IMR-90 (cell line): ENCODE measurements at places on chromosomes 13 and 19.

DNA sequence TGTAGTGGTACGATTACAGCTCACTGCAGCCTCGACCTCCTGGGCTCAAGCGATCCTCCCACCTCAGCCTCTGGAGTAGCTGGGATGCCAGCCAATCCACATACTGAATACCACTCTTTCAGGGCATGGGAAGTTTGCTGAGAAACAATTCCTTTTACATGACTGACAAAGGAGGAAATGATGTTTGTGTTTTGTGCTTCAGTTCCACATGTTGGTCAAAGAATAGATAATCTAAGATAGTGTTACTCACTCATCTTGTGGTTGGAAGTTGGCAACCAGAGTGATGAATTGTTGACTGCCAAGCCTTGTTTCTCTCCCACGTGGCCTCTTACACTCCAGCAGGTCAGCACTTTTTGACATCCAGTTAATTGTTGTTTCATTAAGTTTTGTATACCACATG lies 7.6 kb downstream of the MBD3L2B start:
- DNase-seq = no peak

GRCh38 chr19:17026706-17027534 lies at the start of gene CPAMD8:
Gene CPAMD8 (minus strand): TSS chr19:17026810. CDS start chr19:17026642, 168 bp downstream.
- DNase-seq = no peak

GRCh38 chr19:56678205-56678604 lies 6.6 kb upstream of the ZNF835 start:
- DNase-seq = no peak

GRCh38 chr19:10976131-10976892 lies 15.5 kb downstream of the SMARCA4 start:
- no peak for DNase-seq

DNA sequence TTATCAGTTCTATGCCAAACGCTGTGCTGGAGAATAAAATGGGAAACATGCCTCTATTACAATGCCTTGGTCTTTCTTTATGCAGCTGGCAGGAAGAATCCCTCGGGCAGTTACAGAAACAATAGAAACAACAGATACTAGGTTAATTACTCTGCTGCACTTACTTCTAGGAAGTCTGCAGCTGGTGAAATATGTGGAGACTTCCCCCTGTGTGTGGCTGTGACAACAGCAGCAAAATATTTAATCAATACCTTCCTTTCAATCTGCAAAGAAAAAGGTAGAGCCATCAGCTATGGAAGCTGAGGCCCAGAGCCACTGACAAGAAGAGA lies 9.9 kb downstream of the STOML3 start:
- DNase-seq = no peak

DNA sequence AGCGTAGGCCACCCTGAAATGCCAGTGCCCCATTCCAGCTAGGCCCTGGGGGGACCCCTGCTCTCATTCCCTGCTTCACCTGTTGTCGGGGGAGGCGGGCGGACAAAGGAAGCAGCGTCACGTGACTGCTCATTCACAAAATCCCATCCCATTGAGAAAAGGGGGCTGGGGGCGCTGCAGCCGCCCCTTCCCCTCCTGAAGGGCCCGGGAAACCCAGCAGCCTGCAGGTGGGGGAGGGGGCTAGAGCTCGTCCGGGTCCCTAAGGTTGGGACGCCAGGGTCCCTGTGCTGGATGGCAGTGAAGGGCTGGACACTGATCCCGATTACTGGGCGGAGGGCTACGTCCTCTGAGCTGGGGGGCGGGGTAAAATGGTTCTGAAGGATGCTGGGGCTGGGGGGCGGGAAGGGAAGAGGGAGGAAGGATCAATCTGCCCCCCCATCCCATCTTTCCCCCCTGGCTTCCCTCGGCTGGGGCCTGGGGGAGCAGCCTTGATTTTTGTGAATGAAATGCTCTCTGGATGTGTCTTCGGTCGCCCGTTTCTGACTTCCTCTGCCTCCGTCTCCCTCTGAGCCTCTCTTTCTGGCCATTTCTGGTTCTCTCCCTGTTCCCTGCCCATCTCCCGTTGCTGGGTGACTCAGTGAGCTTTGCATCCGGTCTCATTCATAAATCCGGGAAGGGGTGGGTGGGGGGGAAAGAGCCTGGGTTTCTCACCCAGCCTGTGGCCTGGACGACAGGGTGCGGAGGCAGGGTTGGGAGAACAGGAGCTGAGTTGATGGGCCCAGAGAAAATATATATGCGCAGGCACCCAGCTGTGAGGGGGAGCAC lies 816 bp downstream of the SPRED3 start:
- peak; percentile 82 for DNase-seq

- DNase-seq = no peak
These were observed 17.2 kb upstream of the SCEL start for GRCh38 chr13:77518266-77518665.

- DNase-seq = no peak
These were observed 4.3 kb upstream of the VSTM2B start for GRCh38 chr19:29521291-29522075.

DNA sequence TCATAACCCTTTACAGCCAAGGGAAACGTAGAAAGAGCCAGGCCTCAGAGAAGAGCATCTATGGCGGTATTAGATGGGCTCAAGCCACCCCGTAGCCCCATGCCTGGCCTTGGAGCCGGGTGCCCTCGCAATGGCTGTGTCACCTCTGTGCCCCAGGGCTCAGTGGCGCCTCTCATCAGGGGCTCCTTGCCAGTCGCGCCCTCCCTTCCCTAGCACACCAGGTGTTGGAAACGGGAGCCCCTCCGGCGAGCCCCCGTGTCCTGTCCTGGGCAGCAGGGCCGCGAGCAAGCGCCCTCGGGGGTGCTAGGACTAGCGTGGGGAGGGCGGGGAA lies 453 bp downstream of the ZNF256 start:
- no peak for DNase-seq

GRCh38 chr13:99693351-99693750 lies 192.1 kb downstream of the TM9SF2 start:
- DNase-seq = no peak

- DNase-seq = no peak
These were observed 33.5 kb upstream of the SPRY2 start for GRCh38 chr13:80374444-80374843.

GRCh38 chr19:6744381-6745301 lies 5.2 kb downstream of the TRIP10 start:
- DNase-seq = peak; percentile 87

GRCh38 chr19:3621689-3622088 lies 4.9 kb downstream of the CACTIN start:
- DNase-seq = no peak

- DNase-seq = no peak
These were observed 310.3 kb downstream of the EFNB2 start for GRCh38 chr13:106225126-106225525.

- peak; percentile 67 for DNase-seq
These were observed 2.7 kb upstream of the RPS16 start for GRCh38 chr19:39438270-39438934.

GRCh38 chr19:29878973-29879654 lies 62.9 kb upstream of the URI1 start:
- peak; percentile 10 for DNase-seq

DNA sequence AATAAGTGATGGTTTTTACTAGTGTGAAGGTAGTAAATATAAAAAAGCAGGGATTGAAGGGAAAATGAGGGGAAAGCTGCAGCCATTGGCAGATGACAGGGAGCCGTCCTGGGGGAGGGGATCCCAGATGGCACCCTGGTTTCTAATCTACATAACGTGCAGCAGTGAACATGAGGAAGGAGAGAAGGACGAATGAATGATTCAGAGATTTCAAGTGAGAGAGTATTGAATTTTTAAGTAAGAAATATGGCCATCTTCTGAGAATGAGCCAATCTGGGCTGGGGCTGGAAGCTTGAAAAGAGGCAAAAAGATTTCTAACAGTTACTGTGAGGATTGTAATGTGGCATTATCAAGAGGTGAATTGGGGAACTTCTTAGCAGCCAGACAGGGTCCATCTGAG lies 414.2 kb downstream of the MYO16 start:
- DNase-seq = no peak

DNA sequence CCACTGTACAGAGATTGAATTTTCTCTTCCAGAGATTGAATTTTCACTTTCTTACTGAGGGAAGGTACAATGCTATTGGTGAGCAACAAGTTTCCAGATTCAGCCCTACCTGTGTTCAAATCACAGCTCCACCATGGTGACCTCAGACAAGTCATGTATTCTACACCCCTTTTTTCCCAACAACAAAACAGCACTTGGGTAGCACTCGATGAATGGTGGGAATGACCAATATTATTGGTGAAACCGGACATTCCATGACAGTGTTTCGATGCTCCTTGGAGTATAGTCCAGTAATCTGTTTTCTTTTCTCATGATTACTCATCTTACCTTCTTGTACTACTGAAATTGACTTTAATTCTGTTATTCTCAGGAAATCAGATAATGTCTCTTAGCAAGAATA lies 266.2 kb upstream of the SOX21 start:
- DNase-seq = no peak

GRCh38 chr19:10601999-10602329 lies 14.9 kb upstream of the AP1M2 start:
- DNase-seq = no peak

DNA sequence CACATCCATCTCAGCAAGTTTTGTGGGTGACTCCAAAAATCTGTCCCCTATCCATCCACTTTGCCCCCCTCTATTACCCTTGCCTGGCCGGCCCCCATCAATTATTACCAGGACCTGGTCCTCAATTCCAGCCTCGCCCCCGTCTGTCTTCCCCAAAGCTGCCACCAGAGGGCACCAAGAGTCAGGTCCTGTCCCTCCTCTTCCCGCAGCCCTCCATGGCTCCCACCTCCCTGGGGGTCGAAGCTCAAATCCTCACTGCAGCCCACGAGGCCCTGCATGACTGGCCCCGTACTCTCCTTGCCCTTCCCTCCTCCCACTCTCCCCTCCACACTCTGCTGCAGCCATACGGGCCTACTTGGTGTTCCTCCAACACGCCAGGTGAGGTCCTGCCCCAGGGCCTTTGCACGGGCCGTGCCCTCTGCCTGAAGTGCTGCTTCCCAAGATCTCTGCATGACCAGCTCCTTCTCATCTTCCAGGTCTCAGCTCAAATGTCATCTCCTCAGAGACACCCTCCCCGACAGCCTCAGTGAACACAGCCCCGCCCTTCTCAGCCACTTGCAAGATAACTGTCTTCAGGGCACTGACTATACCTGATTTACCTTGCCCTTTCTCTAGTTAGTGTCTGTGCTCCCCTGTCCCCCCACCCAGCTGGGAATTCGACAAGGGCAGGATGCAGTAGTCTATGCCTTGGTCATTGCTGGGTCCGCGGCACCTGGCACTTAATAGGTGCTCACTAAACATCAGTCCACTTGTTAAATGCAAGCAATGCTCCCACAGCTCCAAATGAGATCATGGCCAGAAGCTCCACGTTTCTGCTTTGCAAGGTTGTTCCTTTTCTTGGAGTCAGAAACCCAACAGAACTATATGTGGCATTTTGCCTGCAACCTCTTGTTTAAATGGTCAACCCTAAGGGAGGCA lies 16.8 kb upstream of the SEMA6B start:
- peak; percentile 27 for DNase-seq

DNA sequence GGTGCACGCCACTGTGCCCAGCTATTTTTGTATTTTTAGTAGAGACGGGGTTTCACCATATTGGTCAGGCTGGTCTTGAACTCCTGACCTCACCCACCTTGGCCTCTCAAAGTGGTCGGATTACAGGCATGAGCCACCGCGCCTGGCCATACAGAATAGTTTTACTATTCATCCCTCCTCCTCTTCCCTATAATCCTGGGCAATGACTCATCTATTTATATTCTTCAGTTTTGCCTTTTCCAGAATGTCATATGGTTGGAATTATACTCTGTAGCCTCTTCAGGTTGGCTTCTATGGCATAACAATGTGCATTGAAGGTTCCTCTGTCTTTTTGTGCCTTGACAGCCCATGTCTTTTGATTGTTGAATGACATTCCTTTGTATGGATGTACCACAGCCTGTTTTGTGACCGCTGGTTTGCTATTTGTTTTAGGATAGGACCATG lies 22.2 kb upstream of the LRP3 start:
- peak; percentile 74 for DNase-seq

DNA sequence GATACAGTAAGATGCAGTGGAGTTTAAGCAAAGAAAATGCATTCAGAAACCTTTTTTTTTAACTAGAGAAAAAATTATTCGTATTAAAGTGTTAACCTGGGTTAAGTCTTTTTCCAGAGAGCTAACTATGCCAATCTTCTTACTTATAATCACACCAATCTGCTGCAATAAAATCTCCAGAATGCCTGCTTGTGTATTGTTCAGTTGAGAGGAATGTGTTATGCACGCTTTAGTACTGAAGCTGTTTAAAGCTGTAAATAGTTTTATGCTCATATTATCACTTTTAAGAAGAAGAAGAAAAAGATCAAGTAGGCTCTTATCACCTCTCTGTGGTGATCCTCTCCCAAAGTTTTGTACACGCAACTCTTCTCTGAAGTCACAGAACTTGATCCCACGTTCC lies 528.7 kb downstream of the RFC3 start:
- DNase-seq = no peak

GRCh38 chr19:7869910-7870511 lies 4.2 kb downstream of the PRR36 start:
- peak; percentile 8 for DNase-seq

- DNase-seq = no peak
These were observed 93.8 kb upstream of the SOX1 start for GRCh38 chr13:111973186-111973585.

- peak; percentile 51 for DNase-seq
These were observed 92.7 kb downstream of the COL4A2 start for GRCh38 chr13:110399801-110400200.

DNA sequence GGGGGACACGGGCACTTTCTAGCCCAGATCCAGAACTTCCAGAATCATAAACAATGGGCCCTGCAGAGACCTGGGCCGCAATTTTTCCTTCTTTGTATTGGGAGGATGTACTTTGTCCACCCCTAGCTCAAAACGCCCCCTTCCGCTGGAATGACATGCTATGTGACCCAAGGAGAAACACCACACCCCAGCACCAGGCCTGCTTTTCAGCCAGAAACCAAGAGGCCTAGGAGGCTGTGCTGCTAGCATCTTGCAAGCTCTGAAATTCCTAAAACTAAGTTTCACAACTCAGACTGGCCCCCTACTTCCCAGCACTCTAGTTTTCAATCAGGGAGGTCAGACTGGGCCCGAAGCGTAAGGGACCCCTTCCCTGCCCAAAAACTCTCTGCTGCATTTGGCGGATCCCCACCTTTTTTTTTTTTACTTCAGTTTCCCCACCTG lies 538 bp downstream of the LSM4 start:
- peak; percentile 65 for DNase-seq

GRCh38 chr13:77318741-77319140 lies 8.2 kb downstream of the MYCBP2 start:
- peak; percentile 22 for DNase-seq

- no peak for DNase-seq
These were observed 95.2 kb upstream of the FAM216B start for GRCh38 chr13:42686165-42686564.

GRCh38 chr19:19410553-19411550 lies 5.4 kb downstream of the GATAD2A start:
- DNase-seq = no peak

DNA sequence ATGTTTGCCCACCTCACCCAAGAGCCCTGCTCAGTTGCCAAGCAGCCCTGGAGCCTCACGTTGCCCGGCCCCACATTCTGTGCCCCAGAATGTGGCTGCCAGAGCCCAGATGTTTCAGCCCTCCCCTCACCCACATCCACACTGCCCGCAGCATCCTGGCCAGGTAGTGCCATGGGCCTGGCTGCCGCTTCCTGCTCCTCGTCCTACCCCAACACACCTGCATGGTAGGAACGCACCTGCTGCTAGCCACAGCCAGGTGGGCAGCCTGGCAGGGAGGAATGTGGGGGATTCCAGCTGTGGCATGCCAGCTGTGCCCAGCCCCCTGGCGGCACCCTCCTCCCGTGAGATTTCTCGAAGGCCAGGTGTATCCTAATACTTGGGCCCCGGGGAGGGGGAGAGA lies 7.5 kb upstream of the NFIX start:
- DNase-seq = no peak
